ENCODE measurements at places on chromosomes 4 and X. TPM values are rescaled to one million over a fixed set of nuclear protein-coding genes. Genes with fewer than 3 reads are reported as not detected.

The POU4F2 gene
- 0.29 TPM for total RNA-seq

The BTK gene
- total RNA-seq = 0.21 TPM

The ADRA2C gene
- total RNA-seq = 2.4 TPM

The KLF8 gene
- total RNA-seq = 0.47 TPM

The SORBS2 gene
- 130 TPM for total RNA-seq

The TMEM31 gene
- total RNA-seq = not detected

The GAR1 gene
- 15.9 TPM for total RNA-seq

The ERCC6L gene
- total RNA-seq = 0.87 TPM

The FAM241A gene
- 0.78 TPM for total RNA-seq

The CCDC158 gene
- 0.34 TPM for total RNA-seq

The COX7B2 gene
- total RNA-seq = not detected

The ADAM29 gene
- total RNA-seq = 0.59 TPM

The BTC gene
- total RNA-seq = not detected

The HS3ST1 gene
- 0.81 TPM for total RNA-seq

The MAGEB2 gene
- total RNA-seq = not detected

The SULT1E1 gene
- not detected for total RNA-seq

The MID1 gene
- 25.4 TPM for total RNA-seq

The GRPR gene
- 31.7 TPM for total RNA-seq

The MAGEB17 gene
- total RNA-seq = not detected

The ENAM gene
- total RNA-seq = not detected

The UPF3B gene
- 15.0 TPM for total RNA-seq

The RRAGB gene
- total RNA-seq = 28.2 TPM

The BLTP1 gene
- total RNA-seq = 76.4 TPM

The LINC00632 gene
- total RNA-seq = 751 TPM

The MAGEE1 gene
- total RNA-seq = 7.8 TPM

The CHRDL1 gene
- total RNA-seq = 0.27 TPM

The SLITRK4 gene
- not detected for total RNA-seq

The RIBC1 gene
- 2.2 TPM for total RNA-seq

The CSTF2 gene
- 19.5 TPM for total RNA-seq

The GAGE12J gene
- not detected for total RNA-seq

The VCX gene
- not detected for total RNA-seq

The GLUD2 gene
- total RNA-seq = 1.6 TPM

The SPATA18 gene
- total RNA-seq = 18.2 TPM

The AFF2 gene
- total RNA-seq = 75.5 TPM

The KLHL4 gene
- total RNA-seq = 2.7 TPM

The RPS6KA6 gene
- total RNA-seq = 8.7 TPM

The TLR1 gene
- total RNA-seq = 0.18 TPM

The EREG gene
- total RNA-seq = 8.6 TPM

The PLXNB3 gene
- total RNA-seq = 1.9 TPM

The GRK4 gene
- 9.3 TPM for total RNA-seq

The FRMPD4 gene
- 2.6 TPM for total RNA-seq

The XAGE1A gene
- total RNA-seq = not detected

The GIMD1 gene
- not detected for total RNA-seq

The PAGE2 gene
- not detected for total RNA-seq

The ADH4 gene
- 0.26 TPM for total RNA-seq

The CFAP47 gene
- total RNA-seq = 0.54 TPM

The PWWP3B gene
- total RNA-seq = not detected

The SPACA5 gene
- total RNA-seq = not detected

The IGSF1 gene
- not detected for total RNA-seq

The DACH2 gene
- not detected for total RNA-seq

The PARM1 gene
- 10.0 TPM for total RNA-seq

The FRMD7 gene
- 0.31 TPM for total RNA-seq
